ENCODE measurements at places on chromosomes 2 and 18. TPM values are rescaled to one million over a fixed set of nuclear protein-coding genes. Genes with fewer than 3 reads are reported as not detected.

- DNase-seq = peak; percentile 4
Measured at GRCh38 chr2:109508556-109508955, 105.2 kb downstream of the SEPTIN10 start.

KIF5C gene
- 0.28 TPM for total RNA-seq

CRYGD gene
- total RNA-seq = not detected

GRCh38 chr18:55343396-55344073 is 244.5 kb downstream of the TCF4 start:
- DNase-seq = peak; percentile 64

DNA sequence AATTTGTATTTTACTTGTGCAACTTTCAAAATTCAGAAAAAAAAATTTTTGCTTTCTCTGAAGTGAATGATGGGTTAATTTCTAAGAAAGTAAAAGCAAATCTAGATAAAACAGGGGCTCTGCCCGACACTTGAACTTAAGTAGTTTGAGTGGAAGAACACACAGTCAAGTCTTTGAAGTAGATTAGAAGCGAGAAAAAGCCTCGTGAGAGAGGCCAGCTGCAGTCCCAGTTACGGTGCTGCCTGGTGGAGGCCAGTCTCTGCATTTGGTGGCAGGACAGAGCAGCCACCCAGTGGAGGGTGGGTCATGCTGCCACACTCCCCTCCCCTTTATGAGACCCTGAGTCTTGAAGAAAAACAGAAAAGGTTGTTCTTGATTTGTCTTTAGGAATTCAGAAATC is 81.8 kb downstream of the INPP5D start:
- no peak for DNase-seq

DNA sequence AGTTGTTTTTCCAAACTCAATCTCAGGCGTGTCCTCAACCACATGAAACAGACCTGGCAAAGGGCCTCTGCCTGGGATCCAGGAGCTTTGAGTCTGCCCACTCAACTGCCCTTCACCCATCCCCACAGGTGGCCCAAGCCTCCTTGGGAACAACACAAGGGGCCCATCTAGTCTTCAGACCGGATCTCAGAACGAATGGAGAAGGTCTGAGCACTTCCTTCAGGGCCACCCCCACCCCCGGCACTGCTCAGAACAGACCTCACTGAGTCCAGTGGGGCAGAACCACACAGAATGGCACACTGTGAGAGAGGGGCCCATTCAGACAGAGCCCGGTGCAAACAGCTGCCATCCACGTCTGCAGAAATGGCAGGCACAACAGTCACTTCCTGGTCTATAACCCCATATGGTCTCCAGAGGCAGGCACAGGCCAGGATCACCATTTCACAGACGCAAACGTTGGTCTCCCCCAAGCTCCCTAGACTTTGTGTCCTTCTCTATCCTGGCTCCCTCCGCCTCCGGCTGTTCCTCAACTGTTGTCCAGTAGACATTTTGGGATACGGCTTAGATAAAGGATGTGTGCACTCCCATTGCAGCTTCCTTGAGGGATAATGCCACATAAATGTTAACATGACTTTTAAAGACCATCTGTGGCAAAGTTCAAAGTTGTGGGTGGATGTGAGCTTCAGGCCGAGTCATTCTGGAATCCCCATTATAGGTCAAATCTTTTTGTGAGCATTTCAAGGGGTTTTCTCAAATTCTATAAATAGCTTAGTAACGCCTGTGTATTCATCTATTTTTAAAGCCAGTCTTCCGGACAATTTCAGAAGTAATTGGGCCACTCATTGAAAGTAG is 149.7 kb downstream of the SMAD7 start:
- peak; percentile 78 for DNase-seq

CCDC102B gene
- total RNA-seq = 0.54 TPM

- DNase-seq = no peak
Measured at GRCh38 chr2:96409081-96409819, 73.7 kb downstream of the NCAPH start.

DNA sequence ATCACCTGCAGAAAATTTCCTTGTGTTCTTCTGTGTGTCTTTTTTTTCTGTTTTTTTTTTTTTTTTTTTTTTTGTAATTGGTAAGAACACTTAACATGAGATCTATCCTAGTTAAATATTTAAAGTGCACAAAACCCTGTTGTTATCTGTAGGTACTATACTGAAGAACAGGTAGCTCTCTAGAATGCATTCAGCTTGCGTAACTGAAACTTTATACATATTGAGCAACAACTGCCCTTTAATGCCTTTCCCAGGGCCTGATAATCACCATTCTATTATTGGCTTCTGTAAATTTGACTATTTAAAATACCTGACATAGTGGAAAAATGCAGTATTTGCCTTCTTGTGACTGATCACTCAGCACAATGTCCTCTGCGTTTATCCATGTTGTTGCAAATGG is 701.8 kb downstream of the SUCLG1 start:
- no peak for DNase-seq

DNA sequence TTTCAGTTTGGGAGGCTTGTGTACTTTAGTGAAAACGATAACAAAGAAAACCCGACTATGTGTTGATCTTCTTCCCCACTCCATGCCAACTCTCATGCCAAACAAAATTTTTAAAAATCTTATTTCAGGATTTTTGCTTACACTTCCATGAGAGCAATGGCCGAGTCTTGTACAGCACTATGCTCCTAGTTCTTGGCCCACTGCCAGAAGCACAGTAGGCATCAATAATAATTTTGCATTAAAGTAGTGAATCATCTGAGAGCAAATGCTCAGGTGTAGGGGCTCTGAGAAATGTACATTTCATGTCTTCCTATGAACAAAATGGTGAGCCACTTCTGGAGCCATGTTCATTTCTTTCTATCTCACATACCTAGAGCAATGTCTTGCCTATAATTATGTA is 62.2 kb downstream of the MAP3K19 start:
- DNase-seq = no peak

DNA sequence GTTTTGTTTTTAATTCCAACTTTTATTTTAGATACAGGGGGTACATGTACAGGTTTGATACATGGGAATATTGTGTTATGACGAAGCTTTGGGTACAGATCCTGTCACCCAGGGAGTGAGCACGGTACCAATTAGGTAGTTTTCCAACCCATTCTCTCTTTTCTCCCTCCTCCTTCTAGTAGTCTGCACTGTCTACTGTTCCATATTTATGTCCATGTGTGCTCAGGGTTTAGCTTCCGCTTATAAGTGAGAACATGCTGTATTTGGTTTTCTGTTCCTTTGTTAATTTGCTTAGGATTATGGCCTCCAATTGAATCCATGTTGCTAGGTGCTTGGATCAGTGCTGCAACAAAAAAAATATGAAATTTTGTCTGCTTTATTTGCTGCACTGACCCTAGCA is 659.3 kb upstream of the TMEFF2 start:
- DNase-seq = no peak

HOXD13 gene
- not detected for total RNA-seq

DNA sequence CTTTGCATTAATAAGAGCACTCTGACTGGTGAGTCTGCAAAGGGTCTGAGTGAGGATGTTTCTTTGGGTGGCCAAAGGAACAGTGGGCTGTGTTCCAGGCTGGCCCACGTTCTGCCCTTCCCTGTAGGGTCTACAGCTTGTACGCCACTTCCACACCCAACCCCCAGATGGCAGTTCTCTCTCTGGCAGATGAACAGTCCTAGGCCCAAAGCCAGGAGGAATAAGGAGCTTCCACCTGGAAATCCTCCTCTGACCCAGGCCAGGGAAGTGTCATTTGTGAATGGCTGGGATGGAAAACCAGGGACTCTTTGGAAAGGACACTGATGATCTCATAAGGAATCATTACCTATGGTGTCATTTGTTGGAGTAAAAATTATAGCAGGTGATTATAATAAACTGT is 6.6 kb downstream of the OTOF start:
- DNase-seq = no peak

DNA sequence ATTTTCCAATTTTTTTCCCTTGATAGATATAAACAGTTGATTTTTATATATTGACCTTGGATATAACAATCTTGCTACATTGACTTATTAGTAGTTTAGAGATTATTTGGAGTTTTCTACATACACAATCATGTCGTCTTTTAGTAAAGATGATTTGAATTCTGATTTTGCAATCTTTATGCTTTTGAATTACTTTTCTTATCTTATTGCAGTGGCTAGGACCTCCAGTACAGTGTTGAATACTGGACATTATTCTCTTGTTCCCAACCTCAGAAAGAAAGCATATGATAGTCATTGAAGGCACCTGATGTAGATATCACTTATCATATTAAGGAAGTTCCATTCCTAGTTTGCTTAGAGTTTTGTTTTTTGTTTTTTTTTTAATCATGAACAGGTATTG is 90.2 kb downstream of the RAB3GAP1 start:
- DNase-seq = no peak

SPATA3 gene
- not detected for total RNA-seq

GRCh38 chr2:31008561-31009114 is 129.6 kb downstream of the GALNT14 start:
- DNase-seq = no peak

INO80C gene
- total RNA-seq = 4.4 TPM

DYNAP gene
- not detected for total RNA-seq

- DNase-seq = peak; percentile 95
Measured at GRCh38 chr2:224837558-224837957, 121.4 kb upstream of the CCDC195 start.

DNA sequence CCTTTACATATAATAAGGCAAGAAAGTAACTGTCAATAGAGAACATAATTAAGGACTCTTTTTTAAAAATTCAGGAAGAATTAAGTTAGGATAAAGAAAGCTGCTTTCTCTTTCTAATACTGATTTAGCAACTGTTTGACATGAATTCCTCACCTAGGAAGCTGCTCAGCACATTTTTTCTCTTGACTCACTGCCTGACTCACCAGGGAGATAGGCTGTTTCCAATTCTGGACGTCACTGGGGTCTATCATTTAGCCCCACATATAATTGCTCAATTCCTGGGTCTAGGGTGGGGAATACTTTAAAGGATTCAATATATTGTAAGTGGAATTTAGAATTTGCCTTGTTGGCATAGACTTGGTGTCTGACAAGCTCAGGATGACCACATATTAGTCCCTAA is 50.8 kb upstream of the UGP2 start:
- DNase-seq = peak; percentile 91

SH3BP4 gene
- 122 TPM for total RNA-seq

GRCh38 chr2:85213404-85213803 is 80.2 kb downstream of the TCF7L1 start:
- no peak for DNase-seq

All from IMR-90 (cell line).